ENCODE measurements at places on chromosomes 16 and 17.

- no peak for DNase-seq
These were observed 36.3 kb downstream of the MYH3 start for GRCh38 chr17:10620823-10621222.

DNA sequence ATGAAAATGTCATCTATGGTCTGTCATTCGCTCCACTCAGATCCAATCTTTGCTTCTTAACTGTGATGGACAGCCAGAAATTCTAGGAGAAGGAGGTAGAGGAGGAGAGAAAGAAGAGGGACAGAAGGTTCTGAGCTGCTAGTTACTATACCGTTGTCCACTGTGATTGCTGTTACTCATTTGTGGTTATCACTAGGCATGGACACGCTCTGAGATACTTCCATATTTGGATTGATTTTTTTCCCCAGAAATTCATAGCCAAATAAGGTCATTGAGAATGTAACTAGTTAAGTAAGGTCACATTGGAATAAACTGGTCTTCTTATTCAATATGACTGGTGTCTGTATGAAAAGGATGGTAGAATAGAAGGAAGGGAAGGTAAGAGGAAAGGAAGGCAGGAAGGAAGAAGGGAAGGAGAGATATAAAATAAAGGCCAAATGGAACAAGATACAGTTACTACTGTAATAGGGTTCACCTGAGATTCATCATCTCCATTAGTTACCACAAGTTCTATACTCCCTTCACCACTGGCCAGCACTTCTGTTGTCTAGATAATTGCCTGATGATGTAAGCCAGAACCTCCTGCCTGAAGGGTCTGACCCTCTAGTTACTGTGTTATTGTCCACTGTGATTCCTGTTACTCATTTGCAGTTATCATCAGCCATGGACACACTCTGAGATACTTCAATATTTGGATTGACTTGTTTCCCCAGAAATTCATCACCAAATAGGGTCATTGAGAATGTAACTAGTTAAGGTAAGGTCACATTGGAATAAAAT lies 2.9 kb downstream of the KRTAP9-7 start:
- no peak for DNase-seq

DNA sequence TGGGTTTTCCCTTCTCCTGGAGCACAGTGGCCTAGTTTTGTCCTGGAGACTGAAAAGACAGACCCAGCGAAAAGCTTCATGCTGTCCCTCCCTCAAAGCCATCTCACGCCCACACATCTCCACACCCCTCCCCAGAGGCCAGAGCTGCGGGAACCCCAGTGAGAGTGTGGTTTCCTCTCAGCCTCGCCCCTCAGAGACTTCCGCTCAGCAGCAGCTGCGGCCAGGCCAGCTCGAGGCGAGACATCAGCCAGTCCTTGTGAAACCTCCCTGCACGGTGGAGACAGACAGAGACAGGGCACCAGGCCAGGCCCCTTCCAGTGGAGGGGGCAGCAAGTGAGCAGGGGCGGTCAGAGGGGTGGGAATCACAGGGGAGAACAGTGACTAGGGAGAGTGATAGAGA lies 77.0 kb upstream of the TNRC6C start:
- no peak for DNase-seq

DNA sequence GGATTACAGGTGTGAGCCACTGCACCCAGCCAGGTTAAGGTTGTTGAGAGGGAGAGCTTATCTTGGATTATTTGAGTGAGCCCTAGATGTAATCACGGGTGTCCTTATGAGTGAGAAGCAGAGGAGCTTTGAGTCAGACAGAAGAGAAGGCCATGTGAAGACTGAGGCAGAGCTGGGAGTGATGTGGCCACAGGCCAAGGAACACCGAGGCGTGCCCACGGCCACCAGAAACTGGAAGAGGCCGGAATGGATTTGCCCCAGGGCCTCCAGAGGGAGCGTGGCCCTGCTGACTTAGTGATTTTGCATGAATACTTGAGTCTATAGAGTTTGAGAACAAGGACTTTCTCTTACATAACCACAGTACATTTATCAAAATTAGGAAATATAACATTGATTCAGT lies 137.7 kb downstream of the RPTOR start:
- no peak for DNase-seq

- no peak for DNase-seq
These were observed at the start of gene C17orf114 for GRCh38 chr17:4802228-4802627. Gene C17orf114 (minus strand): TSS chr17:4802328.

GRCh38 chr17:58564243-58564642 lies 49.8 kb upstream of the MTMR4 start:
- DNase-seq, result no peak

DNA sequence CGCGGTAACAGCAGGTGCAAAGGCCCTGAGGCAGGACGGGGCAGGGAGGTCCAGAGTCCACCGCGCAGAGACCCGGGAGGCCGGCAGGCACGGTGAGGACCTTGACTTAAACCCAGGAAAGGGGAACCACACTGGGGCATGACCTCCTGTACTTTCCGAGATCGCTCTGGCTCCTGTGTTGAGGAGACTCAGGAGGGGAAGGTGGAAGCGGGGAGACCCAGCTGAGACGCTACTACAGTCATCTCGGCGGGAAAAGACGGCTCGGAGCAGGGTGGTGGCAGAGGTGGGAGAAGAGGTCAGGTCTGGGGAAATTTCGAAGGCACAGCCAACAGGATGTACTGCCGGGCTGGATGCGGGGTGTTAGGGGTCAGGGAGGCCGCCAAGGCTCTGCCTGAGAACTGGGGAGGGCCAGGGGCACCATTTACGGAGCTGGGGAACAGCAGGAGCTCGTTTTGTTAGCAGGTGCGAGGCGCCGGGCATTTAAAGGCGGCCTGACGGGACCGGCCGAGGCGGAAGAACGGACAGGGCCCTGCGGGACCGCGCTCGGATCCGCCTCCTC lies 22.3 kb downstream of the NPTX1 start:
- DNase-seq, result no peak

DNA sequence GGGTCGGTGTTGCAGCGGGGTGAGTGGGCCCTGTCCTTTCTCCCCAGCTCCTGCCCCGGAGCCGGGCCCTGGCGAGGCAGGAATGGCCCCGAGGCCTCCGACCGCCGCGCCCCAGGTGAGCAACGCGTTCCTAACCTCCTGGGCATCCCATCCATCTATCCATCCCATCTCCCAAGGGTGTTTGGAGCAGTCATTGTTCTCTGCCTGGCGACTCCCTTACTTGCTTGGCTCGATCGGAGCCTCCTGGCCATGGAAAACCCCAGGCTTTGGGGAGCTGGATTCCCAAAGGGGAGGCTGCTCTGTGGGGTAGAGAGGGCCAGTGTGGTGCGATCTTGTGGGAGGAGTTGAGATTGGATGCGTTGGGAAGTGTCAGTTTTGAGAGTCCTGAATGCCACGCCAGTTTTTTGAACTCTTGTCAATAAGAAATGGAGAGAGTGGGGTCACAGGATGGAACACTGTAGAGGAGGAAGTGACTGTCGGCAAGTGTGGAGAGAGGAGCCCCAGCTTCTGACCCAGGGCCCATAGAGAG lies 684 bp downstream of the ZFP90 start:
- DNase-seq, result no peak

DNA sequence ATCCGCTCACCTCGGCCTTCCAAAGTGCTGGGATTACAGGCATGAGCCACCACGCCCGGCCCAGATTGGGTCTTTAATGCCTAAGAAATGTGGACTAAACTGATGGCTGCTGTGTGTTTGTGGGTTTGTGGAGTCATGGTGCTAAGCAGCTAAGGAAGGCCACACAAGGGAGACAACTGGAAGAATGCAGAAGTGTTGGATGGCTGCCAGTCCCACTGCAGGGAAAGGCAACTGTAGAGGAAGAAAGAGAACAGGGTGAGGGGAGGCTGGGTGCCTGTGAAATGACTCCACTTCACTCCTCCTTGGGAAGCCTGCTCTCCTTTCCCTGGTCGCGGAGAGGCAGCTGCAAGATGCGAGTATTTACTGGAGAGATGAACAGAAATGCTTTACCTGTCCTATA lies 23.5 kb upstream of the SIAH1 start:
- no peak for DNase-seq

- DNase-seq, result no peak
These were observed 21.8 kb downstream of the XYLT1 start for GRCh38 chr16:17448640-17449638.
